Karpas-422 (cell line): ENCODE measurements at places on chromosomes 5 and 9. TPM values are rescaled to one million over a fixed set of nuclear protein-coding genes. Genes with fewer than 3 reads are reported as not detected.

GRCh38 chr9:76697554-76697953, 66.7 kb upstream of the PCA3 start:
- DNase-seq: no peak

- no peak for DNase-seq
Measured at GRCh38 chr5:180353980-180354452, 880 bp upstream of the GFPT2 start.

DNA sequence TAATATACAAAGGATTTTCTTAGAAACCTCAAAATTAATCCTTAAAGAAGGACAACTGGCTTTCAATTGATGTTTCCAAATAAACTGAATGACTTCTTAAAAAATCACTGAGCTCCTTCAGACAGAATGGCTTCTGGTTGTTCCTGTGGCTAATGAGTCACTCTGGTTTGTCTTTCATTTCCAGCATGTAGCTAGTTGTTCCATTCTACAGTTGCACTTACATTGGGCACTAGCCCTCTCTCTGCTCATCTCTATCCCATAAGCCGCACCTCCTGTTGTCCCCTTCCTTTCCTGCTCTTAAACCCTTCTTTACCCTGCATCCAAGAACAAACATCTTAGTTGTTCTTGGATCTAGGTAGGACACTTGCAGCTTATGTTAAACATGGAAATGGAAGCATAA, 235.3 kb upstream of the HAPLN1 start:
- DNase-seq: no peak

The RFX3 gene
- total RNA-seq: 24.3 and 31.2 TPM in 2 replicates

The FOXB2 gene
- not detected in 2 replicates for total RNA-seq

The EDIL3 gene
- total RNA-seq: not detected in 2 replicates

- no peak for DNase-seq
Measured at GRCh38 chr5:43643750-43644149, 40.8 kb downstream of the NNT start.

GRCh38 chr5:160133071-160133917, 14.0 kb upstream of the PWWP2A start:
- no peak for DNase-seq

- no peak for DNase-seq
Measured at GRCh38 chr5:77082280-77082679, 4.8 kb downstream of the ZBED3 start.

The SLC34A1 gene
- not detected in 2 replicates for total RNA-seq

GRCh38 chr5:58266402-58266801, 193.5 kb downstream of the PLK2 start:
- DNase-seq: no peak

The ERP44 gene
- total RNA-seq: 10.3 and 20.9 TPM in 2 replicates

- DNase-seq: no peak
Measured at GRCh38 chr9:124180557-124180956, 77.2 kb upstream of the NEK6 start.

The TERT gene
- 2.2 and 3.3 TPM in 2 replicates for total RNA-seq

DNA sequence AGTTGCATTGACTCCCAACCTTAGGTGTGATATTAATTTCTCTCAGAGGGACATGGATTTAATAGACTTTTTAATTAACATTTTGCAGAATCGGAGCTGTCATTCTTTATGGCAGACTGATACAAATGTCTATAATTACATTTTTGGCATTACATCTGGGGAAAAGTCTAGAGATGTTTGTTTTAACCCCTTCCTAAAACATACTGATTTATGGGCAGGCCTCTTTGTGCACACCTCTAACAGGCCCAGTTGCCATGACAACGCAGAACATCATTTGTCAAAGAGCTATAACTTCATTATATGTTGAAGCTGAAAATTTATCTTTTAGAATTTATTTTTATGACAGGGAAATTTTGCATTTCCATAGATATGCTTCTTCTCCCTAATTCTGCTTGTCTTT, 158.5 kb downstream of the NTRK2 start:
- DNase-seq: no peak

DNA sequence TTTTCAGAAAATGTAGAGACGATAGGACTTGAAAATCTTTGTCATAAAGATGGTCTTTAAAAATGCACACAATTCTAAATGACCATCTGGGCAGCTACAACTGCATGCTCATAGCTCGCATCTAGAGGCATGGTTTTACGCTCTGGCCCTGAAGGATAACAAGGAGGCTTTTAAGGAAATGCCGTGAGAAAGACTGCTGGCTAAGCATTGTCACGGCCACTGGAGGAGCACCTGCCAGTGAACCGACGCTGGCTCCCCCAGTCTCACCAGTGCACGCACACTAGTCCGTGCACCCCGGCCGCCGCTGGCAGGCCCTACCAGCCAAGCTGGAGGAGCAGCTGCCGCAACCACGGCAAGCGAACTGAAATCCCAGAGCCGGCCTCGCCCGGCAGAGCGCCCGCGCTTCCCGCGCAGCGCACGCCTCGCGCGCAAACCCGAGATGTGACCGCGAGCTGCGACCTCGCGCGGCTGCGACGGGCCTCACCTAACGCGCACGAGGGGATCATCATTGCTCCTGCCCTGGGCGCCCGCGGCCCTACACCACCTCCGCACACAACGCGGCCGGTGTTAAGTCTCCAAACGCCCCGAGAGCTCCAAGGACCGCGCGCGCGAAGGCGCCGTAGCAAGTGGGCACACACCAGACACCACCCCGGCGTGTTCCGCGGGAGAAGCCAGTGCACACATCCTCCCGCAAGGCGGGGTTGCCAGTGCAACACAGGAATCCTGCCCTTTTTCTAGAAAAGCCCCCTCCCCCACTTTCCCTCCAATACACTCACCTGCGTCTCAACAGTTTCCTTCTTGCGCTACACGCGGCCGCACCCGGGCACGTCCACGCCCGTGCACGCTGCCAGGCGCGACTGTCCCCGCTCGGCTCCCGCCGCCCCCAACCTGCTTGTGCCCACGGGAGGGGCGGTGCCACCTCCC, 5.3 kb downstream of the ELAVL2 start:
- no peak for DNase-seq

DNA sequence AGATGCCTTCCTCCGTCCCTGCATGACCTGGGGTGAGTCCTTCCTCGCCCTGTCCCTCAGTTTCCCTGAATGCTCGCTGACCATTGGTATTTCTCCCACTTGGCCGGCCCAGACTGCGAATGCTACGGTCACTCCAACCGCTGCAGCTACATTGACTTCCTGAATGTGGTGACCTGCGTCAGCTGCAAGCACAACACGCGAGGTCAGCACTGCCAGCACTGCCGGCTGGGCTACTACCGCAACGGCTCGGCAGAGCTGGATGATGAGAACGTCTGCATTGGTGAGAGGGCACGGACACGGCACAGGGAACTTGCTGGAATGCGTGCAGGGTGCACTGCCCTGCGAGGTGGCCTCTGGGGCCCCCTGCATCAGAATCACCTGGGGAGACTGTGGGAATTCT, 77.1 kb downstream of the NTNG2 start:
- DNase-seq: no peak

The NEK6 gene
- 77.9 and 93.3 TPM in 2 replicates for total RNA-seq
